LNCaP clone FGC (cell line): ENCODE measurements at places on chromosomes 5 and 9.

- no peak for DNase-seq
Measured at GRCh38 chr5:58582019-58582802, 664 bp upstream of the RAB3C start.

GRCh38 chr9:38422555-38423260, 1.5 kb downstream of the IGFBPL1 start:
- DNase-seq: no peak

DNA sequence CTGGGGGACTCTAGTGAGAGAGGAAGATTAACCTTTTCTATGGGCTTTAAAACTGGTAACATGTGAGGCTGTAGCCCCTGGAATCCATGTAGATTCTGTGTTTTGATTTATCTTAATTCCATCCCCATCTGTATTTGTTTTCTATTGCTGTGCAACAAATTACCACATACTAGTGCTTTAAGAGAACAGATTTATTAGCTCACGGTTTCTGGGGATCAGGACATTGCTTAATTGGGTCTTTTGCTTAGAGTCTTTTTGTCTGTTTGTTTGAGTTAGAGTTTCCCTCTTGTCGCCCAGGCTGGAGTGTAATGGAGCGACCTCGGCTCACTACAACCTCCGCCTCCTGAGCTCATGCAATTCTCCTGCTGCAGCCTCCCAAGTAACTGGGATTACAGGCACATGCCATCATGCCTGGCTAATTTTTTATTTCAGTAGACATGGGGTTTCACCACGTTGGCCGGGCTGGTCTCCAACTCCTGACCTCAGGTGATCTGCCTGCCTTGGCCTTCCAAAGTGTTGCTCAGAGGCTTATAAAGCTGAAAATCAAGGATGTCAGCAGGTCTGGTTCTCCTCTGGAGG, 29.9 kb upstream of the GNA14 start:
- DNase-seq: no peak

DNA sequence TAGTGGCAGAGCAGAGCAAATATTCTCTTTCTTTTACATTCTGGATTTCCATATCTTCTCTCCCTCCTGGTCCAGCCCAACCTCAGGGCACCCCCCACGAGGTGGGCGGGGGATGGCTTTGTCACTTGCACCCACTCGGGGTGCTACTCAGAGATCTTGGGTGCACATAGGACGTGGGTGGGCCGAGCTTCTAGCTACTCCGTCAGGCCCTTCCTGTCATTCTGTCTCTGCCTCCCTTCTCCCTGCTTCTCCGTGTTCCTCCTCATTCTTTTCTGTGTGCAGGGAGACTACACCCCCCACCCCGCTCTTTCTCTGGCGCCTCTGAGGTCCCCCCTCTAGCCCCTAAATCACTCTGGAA, 19.5 kb downstream of the PCDHGC5 start:
- DNase-seq: no peak

DNA sequence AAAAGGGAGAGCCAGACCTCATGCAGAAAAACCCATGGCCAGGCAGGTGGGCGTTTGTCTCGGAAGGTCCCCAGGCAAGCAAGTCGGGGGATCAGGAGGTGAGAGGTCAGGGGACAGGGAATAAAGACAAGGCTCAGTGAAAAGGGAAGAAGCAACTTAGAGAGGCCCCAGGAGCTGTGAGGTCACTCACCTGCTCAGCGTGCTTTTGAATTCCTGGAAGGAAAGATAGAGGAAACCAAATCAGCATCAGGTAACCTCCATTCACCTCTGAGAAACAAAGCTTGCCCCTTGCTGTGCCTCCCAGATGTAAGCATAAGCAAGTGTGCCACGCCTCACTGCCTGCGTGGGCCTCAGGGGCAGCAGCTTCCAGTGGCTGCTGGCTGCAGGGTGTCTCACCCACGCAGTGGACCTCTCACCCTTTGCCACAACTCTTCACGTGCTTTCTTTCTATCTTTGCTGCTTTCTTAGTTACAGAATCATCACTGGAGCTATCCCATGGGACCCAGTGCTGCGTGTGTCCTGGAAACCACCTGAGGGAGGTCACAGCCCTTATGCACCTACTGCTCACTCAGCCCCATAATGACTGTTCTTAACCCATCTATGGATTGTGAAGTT, 6.0 kb downstream of the TRIM7 start:
- no peak for DNase-seq

DNA sequence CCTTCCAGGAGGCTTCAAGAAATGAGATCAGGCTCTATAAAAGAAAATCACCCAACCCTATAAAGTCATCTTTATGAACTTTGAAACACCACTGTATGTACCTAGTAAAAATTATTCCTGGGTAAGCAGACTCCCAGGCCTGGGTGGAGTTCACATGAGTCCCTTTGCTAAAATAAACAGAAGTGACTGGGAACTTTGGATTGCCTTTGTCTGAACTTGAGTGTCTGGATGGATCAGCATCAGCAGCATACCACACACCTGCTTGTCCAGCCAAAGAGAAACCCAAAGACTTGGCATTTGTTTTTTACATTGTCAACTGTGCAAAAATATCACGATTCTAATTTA, 79.6 kb upstream of the CDKN2B start:
- DNase-seq: peak; percentile 97

DNA sequence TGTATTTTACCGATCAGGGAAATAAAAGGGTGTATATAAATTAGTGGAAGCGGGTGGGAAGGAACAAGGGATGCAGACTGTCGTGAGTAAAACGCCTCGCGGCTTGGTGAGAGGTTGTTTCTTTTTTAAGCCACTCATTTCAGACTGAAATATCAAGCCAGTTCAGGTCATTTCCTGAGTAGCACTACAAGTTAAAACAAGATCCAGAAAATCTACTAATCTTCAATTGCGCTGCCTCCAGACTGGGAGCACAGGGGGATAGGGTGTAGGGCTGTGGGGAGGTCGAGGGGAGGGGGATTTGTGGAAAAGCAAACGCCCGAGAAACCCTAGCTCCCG, 140.8 kb downstream of the TSSK1B start:
- DNase-seq: no peak

DNA sequence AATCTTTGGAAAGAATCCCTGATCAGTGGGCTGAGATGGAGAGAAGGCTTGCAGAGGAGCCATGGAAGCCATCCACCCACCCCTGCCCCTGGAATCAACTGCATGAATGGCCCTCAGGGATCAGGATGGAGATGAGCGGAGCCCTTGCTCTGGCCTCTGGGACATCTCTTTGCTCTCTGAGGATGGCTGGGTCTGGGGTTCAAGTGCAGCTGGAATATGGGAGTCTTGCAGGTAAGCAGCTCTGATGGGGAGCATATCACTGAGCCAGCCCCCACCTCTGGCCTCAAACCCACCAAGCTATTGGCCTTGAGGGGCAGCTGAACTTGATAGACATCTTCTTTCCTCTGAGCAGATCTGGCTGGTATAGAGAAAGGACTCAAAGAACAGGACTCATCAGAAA, 76.1 kb downstream of the C5orf15 start:
- DNase-seq: no peak

DNA sequence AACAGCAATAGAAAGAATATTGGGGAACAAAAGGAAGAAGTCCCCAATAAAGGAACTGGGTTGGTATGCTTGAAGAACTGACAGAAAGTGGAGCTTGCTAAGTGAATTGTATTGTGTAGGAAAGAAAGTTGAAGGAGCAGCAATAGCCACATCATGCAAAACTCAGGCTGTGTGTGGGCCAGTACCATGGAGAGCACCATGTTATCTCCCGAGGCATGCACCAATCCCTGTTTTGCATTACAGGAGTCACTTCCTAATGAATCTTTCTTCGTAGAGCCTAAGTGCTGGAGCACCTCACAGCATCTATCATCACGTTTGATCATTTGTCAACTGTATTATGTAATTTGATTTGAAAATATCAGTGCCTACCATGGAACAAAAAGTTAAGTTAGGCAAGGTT, 137.7 kb upstream of the NMUR2 start:
- no peak for DNase-seq
